CMK (cell line): ENCODE measurements at places on chromosomes 4 and X.

- no peak for DNase-seq
Observed at GRCh38 chr4:110475881-110476818, at the start of gene ENPEP. TSS of gene ENPEP (plus strand) at chr4:110476155. CDS start at chr4:110476415, 260 bp downstream.

DNA sequence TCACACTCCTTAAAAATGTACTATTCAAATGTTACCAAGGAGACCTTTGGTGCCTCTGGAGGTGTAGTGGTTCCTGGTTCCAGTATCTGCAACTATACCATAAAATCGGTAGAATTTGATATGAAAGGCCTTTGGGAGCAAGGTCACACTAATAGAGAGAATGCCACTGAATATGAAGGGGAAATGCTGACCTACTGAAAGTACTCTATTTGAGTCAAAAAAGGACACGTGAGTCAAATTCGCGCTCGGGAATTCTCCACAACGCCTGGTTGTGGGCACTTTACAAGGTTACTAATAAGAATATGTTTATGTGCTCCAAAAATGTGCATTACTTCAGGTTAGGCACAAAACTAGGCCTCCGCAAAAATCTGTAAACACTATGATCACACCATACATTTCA, 39.5 kb upstream of the RELL1 start:
- DNase-seq = no peak

- DNase-seq = no peak
Observed at GRCh38 chr4:142077048-142077447, 440.7 kb downstream of the IL15 start.

DNA sequence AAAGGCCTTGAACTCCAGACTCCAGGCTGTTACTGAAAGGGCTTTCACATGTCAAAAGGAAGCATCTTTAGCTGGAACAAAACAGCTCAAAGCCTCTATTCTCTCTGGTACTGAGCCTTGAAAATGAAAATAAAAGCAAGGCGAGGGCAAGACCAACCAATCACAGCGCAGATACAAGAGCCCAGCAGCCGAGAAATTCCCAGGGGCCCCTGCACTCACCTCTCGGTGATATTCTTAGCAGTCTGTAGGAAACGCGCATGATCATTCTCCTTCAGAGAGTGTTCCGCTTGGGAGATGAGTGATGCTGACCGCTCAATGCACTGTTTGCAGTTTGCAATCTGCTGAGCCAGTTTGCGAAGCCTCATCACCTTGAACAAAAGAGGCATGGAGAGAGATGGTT, 138.1 kb downstream of the MID1 start:
- no peak for DNase-seq

GRCh38 chr4:77240469-77241066, 83.6 kb downstream of the CCNG2 start:
- no peak for DNase-seq

- DNase-seq = no peak
Observed at GRCh38 chrX:119735467-119735866, 22.9 kb upstream of the SOWAHD start.

- DNase-seq = peak; percentile 31
Observed at GRCh38 chr4:121656269-121656641, 40.5 kb downstream of the ANXA5 start.

GRCh38 chr4:128782076-128782715, 27.3 kb upstream of the JADE1 start:
- DNase-seq = no peak

DNA sequence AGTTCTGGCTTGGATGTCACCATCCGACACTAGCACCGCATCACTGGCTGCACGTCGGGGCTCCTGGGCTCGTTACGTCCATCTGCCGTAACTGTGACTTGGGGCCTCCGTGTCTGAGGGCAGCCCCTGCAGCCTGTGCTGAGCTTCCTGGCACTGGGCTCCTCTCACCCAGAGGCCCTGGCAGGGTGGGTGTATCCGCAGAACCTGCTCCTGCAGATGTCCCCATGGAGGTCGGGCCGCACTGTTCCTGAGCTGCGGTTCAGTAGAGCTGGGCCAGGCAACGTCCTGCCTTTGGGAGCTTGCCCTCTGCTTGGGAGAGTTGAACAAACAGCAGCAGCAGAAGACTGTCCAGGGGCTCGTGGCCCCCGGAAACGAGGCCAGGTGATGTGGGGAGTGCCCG, 71.4 kb downstream of the RGS12 start:
- DNase-seq = no peak

DNA sequence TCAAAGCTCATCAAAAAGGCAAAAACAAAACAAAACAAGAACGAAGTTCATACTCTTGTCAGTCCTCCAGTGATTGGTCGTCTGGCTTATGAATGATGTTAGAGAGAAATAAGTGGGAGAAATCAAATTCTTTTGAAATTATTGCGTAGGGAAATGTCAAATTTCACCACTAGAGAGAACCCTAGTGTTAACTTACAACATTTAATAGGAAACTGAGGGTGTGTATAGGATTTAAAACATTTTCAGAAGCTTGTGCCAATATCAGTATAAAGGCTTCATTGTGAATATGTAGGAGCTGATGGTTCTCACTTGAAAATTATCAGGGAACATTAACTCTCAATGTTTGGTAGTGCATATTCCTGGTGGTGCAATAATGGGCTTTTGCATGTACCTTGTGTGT, 17.4 kb downstream of the ADH6 start:
- DNase-seq = no peak

DNA sequence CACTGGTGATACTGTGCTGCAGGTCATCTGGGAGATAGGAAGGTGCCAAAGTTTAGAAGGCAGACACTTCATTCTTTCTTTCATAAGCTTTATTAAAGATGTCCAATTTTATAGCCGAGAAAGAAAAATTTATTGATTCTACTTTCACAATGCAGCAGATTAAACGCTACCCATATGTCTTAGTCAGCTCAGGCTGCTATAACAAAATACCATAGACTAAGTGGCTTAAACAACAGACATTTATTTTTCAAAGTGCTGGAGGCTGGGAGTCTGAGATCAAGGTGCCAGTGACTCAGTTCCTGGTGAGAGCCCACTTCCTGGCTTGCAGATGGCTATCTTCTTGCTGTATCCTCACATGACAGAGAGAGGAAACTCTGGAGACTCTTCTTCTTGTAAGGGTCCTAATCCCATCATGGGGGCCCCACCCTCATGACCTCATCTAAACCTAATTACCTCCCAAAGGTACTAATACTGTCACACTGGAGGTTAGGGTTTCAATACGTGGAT, 33.4 kb upstream of the KLHL34 start:
- no peak for DNase-seq

DNA sequence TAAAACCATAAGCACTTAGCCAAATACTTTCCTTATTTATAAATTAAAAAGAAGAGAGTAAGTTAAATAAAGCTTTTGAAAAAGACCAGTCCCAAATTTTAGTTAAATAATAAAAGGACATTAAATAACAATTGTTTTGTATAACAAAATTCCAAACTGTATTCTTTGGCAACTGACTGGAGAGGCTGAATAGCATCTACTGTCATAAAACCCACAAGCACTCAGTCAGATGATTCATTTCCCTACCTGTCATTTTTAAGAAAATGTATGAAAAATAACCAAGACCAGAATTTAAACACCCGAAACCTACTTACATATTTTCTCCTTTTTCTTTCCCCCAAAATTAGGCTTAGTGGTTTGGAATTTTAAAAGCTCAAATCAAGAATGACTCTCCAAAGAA, 32.5 kb upstream of the SMIM10L2A start:
- DNase-seq = no peak

- DNase-seq = no peak
Observed at GRCh38 chr4:113745711-113746110, 15.8 kb downstream of the CAMK2D start.

- DNase-seq = no peak
Observed at GRCh38 chr4:72631296-72631695, 62.3 kb upstream of the ADAMTS3 start.

DNA sequence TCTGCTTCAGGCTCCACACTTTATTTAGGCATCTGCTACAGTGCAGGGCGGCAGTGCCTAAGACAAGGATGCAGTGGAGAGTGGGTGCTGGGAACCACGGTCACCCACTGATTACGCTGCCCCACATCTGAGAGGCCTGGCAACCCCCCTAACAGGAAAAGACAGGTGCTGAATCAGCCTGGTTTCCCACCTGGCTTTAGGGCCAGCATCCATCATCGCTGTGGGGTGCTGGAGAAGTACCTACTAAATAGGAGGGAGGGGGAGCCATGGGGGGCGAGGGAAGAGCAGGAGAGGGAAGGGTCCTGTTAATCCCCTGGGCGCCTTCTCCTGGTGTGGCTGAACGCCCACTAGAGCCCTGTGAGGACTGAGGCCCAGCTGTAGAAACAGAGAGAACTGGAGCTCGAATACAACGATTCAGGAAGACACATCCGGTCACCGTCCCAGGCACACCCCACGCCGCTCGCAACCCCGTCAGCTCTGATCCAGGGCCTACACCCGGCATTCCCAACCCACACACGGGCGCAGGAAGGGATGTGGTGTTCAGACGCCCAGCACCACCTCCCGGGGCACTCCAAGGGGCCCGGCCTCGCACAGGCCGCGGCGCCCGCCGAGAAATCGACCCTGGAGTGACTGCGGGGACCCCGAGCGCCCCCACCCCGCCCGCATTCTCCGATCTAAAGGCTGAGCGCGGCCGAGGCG, 554 bp downstream of the DCTD start:
- DNase-seq = no peak

DNA sequence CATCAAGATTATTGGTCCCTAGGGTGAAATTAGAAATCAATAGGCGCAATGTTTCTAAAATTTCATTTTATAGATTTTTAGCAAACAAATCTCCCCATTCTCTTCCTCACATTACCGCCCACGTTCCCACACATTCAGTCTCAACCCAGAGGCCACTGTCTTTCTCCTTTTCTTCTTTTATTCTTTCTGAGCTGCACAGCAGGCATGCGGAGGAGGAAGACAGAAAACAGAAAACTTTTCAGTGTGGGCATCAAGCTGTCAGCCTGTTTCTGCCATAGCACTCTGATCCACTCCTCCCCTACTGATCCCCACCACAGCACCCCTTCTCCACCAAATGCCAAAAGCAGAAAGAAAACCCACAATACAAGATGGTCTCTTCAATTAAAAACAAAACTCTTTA, 94.8 kb upstream of the ADAMTS3 start:
- no peak for DNase-seq

DNA sequence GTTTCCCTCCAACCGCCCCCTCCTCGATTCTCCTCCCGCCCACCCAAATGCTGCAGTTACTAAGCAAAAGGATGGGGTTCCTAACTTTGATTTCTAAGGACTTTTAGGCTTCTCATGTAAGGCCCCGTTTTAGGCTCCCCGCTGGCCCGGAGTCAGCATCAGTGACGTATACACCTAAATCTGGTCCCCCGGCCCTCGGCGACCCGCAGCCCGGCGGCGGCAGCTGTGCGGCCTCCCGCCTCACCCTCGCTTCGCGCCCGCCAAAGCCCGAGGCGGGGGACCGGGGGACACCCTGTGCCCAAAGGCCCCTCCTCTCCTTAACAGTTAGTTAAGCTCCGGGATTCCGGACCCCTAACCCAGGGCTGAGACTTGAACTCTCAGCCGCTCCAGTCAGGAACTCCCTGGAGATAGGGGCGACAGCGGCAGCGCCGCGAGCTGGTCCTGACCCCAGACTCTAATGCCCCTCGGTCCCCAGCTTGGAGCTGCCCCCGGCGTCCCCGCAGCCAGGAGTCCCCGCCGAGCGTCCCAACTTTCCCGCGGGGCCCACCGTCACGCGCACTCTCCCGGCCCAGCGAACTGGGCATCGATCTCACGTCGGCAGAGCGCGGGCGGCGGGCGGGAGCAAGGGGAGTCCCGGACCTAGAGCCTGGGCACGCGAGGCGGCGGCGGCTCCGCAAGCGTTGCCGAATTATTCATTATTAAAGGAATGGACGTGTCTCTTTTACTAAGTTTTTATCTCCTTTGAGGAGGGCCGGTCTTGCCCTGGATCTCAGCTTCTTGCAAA, 1.5 kb upstream of the NR3C2 start:
- no peak for DNase-seq

DNA sequence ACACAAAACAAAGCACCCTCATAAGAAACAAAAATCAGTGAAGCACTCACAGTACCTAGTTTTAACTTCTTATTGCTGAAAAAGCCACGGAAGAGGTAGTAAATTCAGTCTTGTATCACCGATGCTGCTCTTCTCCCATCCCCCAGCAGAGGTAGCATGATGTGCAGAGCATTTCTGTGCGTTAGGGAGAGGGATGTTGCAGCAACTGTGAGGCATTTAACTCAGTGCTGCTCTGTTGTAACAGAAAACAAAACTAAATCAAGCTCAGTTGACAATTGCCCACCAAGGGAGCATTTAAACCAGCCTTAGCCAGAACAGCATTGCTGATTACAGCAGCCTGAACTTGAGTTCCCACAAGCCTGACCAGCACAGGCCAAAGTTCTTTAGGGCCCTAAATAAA, 1279.7 kb upstream of the ADGRL3 start:
- no peak for DNase-seq

DNA sequence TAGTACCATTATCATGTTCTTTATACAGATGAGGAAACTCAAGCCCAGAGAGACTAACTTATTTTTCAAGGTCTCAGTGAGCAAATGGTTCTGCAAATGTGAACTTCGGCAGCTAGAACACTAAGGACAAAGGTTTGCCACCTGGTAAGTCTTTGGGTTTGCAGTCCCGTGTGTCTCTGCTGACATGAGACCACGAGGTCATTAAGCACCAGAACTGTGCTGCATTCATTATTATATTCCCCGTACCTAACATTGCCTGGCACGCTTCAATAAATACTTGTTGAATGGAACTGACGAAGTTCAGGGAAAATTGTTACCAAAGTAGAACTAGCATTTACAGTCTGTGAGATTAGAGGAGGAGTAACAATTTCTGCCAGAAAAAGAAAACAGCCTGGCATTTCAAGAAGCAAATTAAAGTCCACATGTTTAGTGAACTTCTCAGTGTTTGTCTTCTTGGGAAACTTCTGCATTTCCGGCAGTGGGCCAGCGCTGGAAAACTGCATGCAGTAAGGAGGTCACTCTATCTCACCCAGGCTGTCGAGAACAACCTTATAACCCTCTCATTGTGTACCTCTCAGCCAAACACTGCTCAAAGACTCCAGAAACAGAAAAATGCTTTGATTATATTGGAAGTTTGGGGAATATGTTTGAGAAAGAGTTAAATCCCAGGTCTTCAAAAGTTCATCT, 67.4 kb upstream of the CPEB2 start:
- no peak for DNase-seq

DNA sequence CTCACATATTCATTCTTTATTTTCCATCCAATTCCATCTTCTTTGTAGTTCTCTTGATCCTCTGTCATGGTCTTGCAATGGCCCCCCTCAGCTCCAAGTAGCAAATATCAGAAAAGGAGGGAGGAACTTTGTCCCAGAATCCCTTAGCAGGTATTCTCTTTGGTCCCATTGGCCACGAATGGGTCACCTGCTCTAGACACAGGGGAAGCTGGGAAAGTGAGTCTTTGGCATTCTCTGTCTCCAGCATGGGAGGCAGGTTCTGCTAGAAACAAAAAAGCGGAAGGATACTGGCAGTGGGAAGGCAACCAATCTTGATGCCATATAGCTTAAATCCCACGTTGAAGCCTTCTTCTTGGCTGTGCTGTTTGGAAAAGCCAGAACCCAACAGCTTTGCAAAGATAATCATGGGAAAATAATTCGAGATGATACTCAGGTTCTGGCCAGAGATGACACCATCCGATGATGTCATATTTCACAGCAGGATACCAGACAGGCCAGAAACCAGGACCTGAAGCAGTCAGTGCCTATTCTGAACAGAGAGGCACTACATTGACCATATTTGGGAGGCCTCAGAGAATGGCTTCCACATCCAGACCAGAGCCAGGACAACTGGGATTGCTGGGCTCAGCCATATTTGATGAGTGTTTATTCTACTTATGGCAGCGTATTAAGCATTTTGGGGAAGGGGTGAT, 110.4 kb upstream of the ATXN3L start:
- no peak for DNase-seq
